ENCODE measurements at places on chromosomes 4 and X.

- DNase-seq = no peak
Observed at GRCh38 chr4:100295792-100296191, 105.5 kb upstream of the DDIT4L start.

DNA sequence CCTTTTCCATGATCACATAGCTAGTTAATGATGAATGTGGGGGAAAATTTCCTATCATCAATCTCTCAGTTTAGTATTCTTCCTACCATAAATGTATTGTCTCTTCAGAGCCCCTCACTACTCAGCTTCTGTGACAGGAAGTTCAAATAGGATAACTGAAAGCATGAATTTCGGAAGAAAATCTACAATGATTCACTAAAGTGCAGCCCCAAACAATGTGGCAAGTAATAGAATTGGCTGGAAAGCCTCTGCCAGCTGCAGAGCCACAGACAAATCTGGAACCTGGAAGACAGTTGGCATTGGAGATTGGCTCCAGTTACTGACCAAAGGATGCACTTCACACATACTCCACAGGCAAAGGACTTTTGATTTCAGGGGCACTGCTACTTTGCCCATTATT, 35.2 kb downstream of the EGF start:
- DNase-seq = no peak

- no peak for DNase-seq
Observed at GRCh38 chrX:103828529-103828928, 3.5 kb downstream of the RAB9B start.

GRCh38 chrX:7285765-7286164, 137.8 kb upstream of the PUDP start:
- DNase-seq = no peak

Measured in type B pancreatic cell (in vitro differentiated cells).